ENCODE measurements at places on chromosomes 11 and 22.

GRCh38 chr11:57321388-57322255, 3.1 kb downstream of the TNKS1BP1 start:
- no peak for DNase-seq

GRCh38 chr22:21972293-21972779, 10.3 kb downstream of the TOP3B start:
- peak; percentile 93 for DNase-seq

DNA sequence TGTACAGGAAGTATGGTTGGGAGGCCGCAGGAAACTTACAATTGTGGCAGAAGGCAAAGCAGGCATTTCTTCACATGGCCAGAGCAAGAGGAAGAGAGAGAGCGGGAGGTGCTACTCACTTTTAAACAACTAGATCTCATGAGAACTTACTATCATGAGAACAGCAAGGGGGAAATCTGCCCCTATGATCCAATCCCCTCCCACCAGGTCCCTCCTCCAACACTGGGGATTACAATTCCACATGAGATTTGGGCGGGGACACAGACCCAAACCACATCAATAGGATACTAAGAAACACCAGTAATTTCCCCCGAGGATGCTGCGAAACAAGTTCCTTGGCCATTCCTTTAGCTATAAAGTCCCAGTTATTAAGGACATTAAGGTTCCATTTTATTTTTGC, 94.1 kb upstream of the SC5D start:
- DNase-seq = no peak

DNA sequence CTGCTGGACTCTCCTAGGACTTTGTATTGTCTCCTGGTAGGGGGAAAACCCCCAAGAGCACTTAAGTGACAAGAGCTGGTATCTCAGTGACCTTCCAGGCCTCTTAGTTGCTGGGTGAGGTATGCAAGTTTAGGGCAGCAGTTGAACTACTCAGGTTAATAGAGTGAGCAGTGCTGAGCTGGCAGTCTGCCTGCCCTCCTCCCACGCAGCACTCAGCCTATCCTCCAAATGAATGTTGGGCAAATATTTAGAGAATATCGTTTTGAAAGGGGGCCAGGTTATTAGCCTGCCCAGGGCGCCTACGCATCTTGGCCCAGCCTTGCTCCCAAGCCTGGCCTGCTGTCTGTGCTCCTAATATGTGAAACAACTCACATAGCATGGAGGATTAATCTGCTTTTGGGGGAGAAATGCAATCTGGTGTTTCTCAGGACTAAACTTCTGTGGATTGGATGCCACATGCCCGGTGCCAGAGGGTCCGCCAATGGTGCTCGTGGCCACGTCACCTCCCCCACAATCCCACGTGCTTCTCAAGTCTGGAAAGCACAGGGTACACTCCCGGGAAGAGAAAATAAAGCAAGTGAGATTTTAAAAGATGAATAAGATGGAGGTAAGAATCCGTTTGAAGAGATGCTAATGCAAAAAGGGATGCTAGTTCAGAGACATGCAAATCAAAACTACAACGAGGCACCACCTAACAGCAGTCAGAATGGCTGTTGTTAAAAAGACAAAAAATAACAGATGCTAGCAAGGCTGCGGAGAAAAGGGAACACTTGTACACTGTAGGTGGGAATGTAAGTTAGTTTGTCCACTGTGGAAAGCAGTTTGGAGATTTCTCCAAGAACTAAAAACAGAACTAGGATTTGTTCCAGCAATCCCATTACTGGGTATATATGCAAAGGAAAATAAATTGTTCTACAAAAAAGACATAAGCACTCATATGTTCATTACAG, 67.7 kb downstream of the SPON1 start:
- DNase-seq = peak; percentile 29

GRCh38 chr22:33443683-33444082, 385.5 kb upstream of the SYN3 start:
- DNase-seq = no peak

- no peak for DNase-seq
Observed at GRCh38 chr11:43145653-43146052, 166.1 kb upstream of the API5 start.

- no peak for DNase-seq
Observed at GRCh38 chr11:111967649-111968048, 30.5 kb downstream of the DIXDC1 start.

- no peak for DNase-seq
Observed at GRCh38 chr11:232783-233565, 3.2 kb downstream of the SIRT3 start.

GRCh38 chr11:71986131-71986530, 12.6 kb upstream of the IL18BP start:
- no peak for DNase-seq

Data from iPS-NIHi11 (cell line).